ENCODE measurements at places on chromosomes 3 and 15.

- DNase-seq, result no peak
Observed at GRCh38 chr3:171781711-171782127, 28.6 kb downstream of the PLD1 start.

GRCh38 chr3:48652923-48653715 lies 9.6 kb downstream of the CELSR3 start:
- DNase-seq, result no peak

DNA sequence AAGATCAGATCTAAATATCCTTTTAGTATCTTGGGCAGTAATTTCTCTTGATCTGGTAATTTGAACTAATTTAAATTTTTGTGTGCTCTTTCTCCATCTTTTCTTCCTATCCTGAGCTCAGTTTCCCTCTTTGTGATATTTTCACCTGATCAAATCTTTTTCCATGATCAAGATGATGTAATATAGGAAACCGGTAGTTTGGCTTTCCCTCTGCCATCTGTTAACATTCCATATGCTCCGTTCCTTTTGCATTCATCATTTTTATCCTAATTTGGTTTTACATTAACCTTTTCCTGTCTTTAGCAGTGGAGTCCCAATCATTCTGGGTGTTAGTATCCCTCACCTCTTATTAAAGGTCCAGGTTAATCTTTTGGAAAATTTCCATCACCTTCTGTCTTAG lies 5.9 kb upstream of the ABHD6 start:
- no peak for DNase-seq

DNA sequence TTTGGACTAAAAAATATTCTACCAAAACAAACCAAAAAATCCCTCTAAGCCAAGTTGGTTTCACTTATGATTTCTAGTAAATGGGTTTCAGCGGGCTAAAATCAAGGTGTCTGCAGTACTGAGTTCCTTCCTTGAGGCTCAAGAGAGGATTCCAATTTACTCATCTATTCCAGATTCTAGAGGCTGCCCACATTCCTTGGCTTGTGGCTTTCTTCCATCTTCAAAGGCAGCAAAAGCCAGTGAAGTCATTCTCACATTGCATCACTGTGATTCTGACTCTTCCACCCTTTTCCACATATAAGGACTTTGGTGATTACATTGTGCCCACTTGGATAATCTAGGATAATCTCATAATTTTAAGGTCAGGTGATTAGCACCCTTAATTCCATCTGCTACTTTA lies 48.1 kb downstream of the DPPA2 start:
- DNase-seq, result no peak

DNA sequence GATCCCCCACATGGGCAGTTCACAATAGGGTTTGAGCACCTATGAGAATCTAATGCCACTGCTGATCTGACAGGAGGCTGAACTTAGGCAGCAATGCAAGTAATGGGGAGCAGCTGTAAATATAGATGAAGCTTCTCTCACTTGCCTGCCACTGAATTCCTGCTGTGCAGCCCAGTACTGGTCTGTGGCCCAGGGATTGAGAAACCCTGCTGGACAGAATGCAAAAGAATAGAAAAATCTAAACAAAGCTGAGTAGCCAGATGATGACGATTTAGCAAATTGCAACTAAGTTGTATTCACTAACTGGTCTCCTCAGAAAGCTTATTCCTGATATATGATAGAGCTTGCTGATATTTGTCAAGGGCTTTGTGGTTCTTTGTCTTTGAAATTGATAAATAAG lies 34.3 kb upstream of the APH1B start:
- DNase-seq, result no peak

- DNase-seq, result no peak
Observed at GRCh38 chr3:36701249-36701572, 63.1 kb downstream of the DCLK3 start.

DNA sequence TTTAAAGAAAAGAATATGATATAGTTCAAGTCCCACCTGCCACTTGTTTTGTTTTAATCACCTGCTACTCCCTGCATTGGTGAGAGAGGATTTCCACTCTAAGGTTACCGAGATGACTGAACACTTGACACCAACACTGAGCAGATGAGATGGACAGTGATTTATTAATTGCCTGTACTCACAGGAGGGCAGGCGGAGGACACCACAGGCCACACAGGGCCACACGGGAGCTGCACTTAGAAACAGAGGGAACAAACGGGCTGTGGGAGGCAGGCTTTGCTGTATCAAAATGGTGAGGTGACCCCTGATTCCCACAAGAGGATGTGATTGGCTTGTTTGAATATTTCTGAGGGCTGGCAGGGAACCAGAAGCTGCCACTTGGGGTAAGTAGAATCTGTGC lies 10.8 kb downstream of the MINAR1 start:
- DNase-seq, result no peak

GRCh38 chr3:121557426-121557934 lies 10.3 kb upstream of the ARGFX start:
- DNase-seq, result no peak

DNA sequence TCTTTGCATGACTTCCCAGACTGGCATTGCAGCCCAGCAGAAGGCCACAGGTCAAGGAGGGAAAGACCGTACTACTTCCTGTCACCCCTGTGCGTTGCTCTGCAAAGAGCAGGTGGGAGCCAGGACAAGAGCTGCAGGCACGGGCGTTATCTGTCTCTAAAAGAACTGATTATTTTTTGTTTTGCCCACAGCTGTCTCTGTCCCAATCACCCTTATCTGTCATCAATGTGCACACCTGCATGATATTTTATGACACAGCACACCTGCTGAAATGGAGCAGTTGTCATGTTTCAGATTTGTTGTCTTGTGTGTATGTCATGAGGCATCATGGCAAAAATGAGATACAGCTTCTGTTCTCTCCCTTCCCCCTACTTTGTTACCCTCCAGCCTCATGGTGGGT lies 58.8 kb downstream of the SLCO3A1 start:
- no peak for DNase-seq

DNA sequence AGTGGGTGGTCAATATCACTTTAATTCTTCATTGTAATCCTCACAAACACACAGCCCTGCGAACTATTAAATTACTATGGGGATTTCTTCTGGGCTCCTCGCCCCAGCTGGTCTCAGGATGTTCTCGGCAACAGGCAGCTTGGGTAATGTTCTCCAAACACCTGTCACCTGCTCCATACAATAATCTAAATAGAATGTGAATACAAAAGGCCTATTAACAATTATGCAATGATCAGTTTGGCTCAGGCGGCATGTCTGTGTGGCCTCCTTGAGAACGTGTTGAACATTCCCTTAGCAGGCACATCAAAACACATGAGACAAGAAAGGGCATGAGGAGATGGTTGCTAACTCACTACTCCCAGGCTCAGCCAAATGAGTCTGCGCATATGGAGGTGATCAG lies 158.6 kb upstream of the KBTBD8 start:
- DNase-seq, result no peak

GRCh38 chr3:170622369-170623159 lies 36.7 kb upstream of the SLC7A14 start:
- no peak for DNase-seq

DNA sequence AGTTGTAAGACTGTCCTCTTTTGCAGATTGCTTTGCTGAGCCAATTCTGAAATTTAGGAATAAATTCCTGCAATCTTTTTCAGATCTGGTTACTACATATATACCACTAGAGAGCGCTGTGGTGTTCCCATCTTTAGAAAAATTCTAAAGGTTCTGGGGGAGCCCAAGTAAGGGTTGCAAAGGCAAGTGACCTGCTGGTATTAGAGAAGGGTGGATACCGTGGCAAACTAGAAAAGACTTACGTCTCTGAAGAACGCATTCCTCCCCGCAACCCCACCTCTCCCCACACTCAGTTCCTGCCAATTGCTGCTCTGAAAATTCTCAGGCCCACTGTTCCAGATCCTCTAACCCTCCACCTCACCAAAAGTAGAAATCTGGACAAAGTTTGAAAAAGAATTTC lies 48.5 kb downstream of the EFHB start:
- no peak for DNase-seq

DNA sequence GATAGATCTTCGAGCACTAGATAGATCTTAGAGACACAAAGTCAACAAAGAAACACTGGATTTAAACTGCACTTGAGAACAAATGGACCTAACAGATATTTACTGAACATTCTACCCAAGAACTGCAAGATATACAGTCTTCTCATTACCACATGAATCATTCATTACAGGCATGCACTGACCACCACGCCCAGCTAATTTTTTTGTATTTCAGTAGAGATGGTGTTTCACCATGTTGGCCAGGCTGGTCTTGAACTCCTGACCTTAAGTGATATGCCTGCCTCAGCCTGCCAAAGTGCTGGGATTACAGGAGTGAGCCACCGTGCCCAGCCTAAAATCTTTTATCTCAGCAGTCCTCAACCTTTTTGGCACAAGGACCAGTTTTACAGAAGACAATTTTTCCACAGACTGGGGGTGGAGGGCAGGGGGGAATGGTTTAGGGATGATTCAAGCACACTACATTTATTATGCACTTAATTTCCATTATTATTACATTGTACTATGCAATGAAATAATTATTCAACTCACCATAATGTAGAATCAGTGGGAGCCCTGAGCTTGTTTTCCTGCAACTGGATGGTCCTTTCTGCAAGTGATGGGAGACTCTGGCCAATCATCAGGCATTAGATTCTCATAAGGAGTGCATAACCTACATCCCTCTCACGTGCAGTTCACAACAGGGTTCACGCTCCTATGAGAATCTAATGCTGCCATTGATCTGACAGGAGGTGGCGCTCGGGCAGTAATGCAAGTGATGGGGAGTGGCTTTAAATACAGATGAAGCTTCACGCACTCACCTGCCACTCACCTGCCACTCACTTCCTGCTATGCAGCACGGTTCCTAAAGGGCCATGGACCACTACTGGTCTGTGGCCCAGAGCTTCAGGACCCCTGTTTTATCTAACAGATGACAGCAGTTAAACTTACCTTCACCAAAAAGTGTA lies 21.7 kb downstream of the CSNK1G1 start:
- DNase-seq, result no peak

DNA sequence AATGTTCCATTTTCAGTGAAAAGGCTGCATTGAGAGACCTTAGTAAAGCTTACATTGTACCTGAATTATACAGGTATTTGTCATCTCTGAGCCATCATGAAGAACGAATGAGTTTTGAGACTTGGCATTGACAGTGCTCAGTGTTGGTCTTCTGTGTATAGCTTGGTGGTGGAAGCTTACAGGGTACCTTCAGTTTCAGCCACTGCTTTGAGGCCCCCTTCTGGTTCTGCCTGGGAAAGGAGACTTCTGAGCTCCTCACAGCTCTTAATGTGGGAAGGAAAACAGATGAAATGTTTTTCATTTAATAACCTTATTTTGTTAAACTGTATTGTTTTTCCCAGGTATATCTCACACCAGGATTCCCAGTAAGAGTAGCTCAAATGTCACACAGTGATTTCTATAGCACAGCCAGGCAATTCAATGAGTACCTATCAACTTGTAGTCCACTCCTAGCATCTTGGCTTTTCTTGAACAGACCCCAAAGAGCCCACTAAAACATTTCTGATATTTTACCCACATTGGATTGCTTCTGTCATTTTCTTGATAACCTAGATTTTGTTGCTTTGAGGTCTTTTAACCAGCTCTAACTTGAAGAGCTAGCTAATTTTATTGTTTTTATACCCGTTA lies 5.6 kb downstream of the SERPINI1 start:
- no peak for DNase-seq

DNA sequence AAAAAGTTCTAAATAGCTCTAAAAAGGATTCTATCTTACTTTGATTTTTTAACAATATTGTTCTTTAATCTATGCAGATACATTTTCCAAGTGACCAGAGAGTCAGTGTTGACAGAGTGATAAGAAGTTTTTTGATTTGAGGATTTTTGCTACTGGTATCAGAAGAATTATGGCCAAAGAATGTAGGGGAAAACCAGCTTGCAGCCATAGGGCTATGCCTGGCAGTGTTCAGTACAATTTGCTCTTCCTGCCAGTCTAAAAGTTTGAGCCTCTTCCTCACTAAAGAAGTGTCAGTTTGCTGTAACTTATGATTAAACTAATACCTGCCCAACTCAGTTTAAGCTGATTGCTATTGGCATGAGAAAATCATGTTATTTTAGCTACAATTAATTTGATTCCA lies 35.3 kb upstream of the FSIP1 start:
- no peak for DNase-seq

GRCh38 chr3:100160521-100160920 lies 46.2 kb upstream of the FILIP1L start:
- no peak for DNase-seq

DNA sequence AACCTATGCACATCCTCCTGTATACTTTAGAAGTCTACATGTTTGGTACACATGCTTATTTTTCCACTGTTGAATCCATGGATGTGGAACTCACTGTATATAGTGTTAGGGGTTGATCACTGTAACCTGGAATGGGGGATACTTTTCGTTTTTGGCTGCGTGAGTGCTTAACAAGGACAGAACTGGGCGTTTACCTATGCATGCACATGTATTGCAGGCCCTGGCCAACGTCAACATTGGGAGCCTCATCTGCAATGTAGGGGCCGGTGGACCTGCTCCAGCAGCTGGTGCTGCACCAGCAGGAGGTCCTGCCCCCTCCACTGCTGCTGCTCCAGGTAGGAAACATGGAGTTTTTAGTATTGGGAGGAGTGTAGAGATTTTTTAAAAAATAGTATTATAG lies 2.3 kb downstream of the RPLP1 start:
- DNase-seq, result no peak

DNA sequence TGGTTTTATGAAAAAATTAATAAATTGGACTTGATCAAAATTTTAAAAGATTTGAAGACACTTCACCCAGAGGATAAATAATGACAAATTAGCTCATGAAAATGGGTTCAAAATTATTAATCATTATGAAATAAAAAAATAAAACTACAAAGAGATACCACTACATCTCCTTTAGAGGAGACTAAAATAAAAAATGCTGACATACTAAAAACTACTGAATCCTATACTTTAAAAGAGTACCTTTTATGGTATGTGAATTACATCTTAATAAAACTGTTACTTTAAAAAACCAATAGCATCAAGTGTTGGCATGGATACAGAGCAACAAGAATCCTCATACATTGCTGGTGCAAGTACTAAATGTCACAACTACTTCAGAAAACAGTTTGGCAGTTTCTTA lies 46.0 kb upstream of the MYRIP start:
- DNase-seq, result no peak

GRCh38 chr15:66180531-66181097 lies 72.9 kb downstream of the MEGF11 start:
- DNase-seq, result no peak

Data from stimulated activated CD8-positive, alpha-beta memory T cell treated with anti-CD3 and anti-CD28 coated beads, Interleukin-4, amount 100 ng/mL, for 1 hour (primary cell).